ENCODE measurements at places on chromosomes 7 and 10.

GRCh38 chr7:82839555-82839954 lies 323.1 kb downstream of the PCLO start:
- no peak for DNase-seq

- no peak for DNase-seq
These were observed 2.2 kb downstream of the FGFR2 start for GRCh38 chr10:121595806-121596688.

DNA sequence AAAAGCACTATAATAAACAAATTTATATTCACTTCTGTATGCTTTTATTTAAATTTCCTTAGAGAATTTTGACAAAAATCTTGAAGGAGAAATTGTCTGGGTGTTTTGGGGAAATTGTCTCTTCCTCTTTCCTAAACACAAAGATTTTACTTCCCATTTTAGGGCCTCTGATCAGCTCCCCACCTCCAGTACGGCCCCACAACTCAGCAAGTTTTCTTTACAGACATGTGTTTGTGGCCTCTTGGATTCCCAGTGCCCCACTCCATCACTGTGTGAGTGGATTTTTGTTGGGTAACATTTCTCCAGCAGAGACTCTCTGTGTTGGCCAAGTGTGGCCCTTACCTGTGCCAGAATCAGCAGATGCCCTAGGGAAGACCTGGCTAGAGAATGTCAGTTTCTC lies 182.8 kb upstream of the CDC14C start:
- DNase-seq = no peak

DNA sequence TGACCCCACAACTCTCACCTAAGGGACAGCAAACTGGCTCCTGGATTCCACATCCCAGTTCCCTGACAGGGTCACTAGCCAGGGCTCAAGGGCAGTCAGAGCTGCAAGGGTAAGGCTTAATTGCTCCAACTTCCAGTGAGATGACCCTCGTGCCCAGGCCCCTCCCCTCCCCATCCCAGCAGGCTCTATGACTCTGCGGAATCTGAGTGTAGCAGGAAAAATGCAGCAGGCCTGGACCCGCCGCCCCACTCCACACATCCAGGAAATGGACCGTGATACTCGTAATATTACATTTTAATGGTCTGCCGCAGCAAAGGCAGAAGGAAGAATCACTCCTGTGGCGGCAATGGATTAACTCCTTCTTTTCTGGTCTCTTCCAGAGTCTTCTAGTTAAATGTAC lies 91.7 kb upstream of the CHST15 start:
- no peak for DNase-seq

GRCh38 chr10:96414303-96414702 lies 55.5 kb upstream of the OPALIN start:
- no peak for DNase-seq

- DNase-seq = no peak
These were observed 259.9 kb downstream of the ZEB1 start for GRCh38 chr10:31578951-31579350.

DNA sequence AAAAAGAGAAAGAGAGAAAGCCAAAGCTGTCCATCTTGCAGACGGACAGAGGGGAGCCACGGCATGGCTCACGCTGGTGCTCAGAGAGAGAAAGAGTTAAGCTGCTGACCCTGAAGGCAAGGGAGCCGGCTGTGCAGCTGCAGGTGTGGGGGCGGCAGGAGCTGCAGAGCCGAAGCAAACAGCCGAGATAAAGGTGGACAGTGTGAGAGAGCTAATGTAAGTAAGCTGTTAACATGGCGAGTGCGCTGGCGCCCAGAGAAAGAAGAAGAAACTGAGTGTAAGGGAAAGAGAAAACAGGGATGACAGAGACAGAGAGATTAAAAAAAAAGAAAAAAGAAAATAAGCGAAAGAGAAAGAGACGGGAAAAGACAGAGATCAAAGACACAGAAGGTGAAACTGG lies 18.2 kb downstream of the COL17A1 start:
- no peak for DNase-seq

DNA sequence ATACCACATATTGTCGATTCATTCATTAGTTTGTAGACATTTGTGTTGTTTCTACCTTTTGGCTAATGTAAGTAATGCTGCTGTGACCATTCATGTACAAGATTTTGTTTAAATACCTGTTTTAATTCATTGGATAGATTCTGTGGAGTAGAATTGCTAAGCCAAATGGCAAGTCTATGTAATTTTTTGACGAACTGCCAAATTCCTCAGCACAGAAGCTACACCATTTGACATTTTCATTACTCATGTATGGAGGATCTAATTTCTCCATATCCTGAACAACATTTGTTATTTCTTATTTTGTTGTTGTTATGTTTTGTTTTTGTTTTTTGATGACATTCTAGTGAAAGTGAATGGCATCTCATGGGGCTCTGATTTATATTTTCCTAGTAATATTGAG lies 1351.3 kb upstream of the SORCS1 start:
- no peak for DNase-seq

GRCh38 chr7:150964593-150965111 lies 13.5 kb downstream of the KCNH2 start:
- no peak for DNase-seq

DNA sequence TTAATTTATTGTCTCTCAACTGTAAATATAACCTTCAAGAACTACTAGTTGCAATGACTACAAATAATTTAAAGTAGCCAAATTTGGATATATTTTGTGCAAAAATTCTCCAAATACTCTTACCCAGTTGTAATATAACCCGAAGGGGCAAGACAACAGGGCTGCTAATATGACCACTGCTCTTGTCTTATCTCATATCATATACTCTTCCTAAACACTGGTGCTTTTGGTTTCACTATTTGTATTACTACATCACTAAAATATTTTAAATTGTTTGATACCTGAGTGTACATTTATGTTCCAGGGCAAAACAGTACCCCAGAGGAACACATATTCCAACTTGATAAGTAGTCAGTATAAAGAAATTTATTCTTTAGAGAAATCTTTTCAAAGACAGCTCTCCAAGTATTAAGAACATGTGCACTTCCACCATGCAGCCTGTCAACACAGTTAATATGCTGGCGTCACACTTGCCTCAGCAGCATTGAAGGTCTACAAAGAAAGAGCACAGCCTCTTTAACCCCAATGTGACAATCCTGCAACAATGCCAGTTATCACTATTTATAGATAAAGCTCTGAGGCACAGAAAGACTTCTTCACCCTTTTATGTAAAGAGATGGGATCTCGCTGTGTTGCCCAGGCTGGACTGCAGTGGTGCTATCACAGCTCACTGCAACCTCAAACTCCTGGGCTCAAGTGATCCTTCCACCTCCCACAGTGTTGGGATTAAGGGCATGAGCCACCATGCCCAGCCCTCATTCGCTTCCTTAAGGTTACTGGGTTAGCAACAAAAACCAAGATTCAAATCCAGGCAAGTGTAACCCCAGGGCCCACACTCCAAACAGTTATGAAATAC lies 37.8 kb downstream of the RHEB start:
- DNase-seq = no peak

All from stimulated activated CD8-positive, alpha-beta memory T cell treated with anti-CD3 and anti-CD28 coated beads, Interleukin-15, amount 100 ng/mL, for 48 hours (primary cell).